PC-3 (cell line): ENCODE measurements at places on chromosomes 12 and 14. TPM values are rescaled to one million over a fixed set of nuclear protein-coding genes. Genes with fewer than 3 reads are reported as not detected.

DNA sequence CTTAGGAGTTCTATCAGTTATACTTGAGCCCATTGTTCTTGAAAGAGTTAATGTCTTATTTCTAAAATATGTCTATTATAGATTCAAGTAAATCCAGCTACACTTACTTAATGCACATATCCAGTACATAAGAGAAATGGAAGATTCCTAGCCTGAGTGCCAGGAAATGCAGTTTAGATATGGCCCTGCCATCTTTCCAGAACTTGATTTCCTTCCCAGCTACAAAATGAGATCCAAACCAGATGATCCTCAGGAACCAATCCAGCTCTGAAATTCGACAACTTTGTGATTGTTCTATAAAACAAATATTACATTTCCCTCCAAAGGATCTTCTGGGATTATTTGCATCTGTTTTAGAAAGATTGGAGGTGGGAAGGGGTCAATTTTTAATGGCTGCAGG lies 317.3 kb upstream of the GARIN6 start:
- H3K27ac ChIP-seq = no peak overlapping the region
- no peaks in the 10 kb centered on the region for H3K4me1 ChIP-seq
- H3K4me3 ChIP-seq = no peak overlapping the region
- H3K27me3 ChIP-seq = peaks cover 6% of the 10 kb centered on the region; the same call in 1 of the 2 replicates
- no peak for DNase-seq

The SLC2A13 gene
- 3.2 and 3.4 TPM in 2 replicates for total RNA-seq

DNA sequence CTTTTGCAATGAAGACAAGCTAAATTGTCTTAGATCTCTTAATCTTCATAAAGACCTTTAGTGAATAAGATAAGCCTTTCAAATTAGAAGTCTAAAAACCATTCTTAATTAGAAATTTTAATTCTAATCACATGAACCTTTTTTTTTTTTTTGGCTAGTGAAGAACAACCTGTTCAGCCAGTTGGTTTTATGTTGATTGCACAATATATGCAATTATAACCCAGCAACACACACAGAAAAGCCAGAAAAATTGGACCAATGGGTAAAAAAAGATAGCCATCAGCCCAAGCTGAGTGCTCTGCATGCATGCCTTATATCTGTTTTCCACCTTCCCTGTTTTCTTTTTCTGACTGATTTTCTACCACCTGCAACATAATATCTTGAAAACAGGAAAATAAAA lies 252.2 kb downstream of the SYT10 start:
- no peak overlapping the region for H3K4me3 ChIP-seq
- H3K4me1 ChIP-seq = peaks cover 4% of the 10 kb centered on the region
- no peak overlapping the region for H3K27ac ChIP-seq

The MRPL42 gene
- total RNA-seq = 69.6 and 119 TPM in 2 replicates

DNA sequence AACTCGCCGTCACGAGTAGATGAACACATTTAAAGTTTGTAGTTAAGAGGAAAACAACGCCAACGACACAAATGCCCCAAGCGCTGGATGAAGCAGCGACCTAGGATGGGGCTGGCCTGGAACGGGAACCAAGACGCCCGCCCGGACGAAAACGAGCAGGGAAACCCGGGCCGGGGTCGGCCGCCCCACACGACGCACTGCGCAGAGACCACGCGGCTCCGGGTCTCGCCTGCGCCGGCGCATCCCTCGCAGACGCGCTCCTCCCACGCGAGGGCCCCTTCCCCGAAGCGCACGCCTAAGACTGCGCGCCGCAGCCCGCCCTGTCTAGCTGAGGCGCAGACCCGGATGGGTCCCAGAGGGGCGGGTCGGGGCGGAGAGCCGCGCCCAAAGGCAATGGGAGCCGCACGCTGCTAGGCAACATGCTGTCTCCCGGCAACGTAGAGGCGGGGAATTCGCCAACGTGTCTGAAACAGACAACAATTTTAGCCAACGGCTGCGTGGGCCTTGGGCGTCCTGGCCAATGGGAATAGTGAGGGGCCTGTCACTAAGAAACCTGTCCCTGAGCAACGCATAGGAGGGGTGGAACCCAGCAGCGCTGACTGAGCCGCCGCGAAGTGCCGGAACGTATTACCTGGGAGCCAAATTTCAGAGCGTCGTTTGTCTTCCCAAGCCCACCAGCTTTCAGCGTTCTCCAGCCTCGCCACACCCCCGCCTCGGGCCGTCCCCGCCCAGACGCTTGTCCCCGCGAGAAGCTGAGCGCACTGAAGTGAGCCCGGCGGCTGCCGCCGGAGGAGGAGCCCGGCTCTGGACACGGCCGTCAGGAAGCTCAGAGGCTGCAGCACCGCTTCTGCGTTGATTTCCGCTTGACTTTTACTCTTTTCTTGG lies 21.0 kb upstream of the CHFR start:
- H3K4me1 ChIP-seq = peaks cover 3% of the 10 kb centered on the region; the same call in 1 of the 2 replicates
- H3K27me3 ChIP-seq = no peaks in the 10 kb centered on the region
- DNase-seq = peak; percentile 100
- peaks cover 9% of the 10 kb centered on the region for H3K36me3 ChIP-seq
- peak overlapping the region; percentile 52 for H3K27ac ChIP-seq

The SLC17A8 gene
- not detected in 2 replicates for total RNA-seq

The ANKRD33 gene
- not detected in 2 replicates for total RNA-seq

DNA sequence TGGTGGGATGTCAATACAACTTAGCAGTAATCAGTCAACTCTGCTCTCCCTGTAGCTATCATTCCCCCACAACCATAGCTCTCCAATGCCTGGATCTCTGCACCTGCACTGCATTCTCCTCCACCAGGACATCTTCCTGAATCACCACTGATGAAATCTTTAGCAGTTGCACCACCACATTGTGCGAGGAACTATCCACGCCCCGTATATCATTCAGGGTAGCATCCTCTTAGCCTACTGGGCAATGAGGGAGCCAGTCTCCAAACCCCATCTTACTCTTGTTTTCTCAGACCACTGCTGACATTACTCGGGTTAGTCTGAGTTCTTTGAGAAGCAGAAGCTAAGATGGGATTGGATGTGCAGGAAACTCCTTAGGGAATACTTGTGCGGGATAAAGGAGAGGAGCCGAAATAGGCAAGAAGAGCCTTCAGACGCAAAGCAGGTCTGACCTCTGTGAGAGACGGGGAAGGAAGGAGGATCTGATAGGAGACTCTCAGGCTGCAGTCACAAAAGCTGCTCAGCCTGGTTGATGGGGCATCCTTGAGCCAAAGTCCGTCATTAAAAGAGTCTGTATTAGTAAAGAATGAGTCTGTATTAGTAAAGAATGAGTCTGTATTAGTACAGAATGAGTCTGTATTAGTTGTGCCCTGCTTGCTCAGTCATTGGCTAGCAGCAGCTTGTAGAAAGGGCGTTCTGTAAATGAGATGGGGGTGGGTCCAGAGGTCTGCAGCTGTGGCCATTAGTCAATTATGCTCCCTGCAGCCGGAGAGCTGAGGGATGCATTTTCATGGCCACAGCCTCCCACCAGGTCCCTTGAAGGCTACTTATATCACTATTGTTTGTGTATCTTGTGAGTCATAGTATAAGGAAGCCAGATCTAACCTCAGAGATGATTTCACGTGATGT lies 49.6 kb upstream of the RASSF3 start:
- peaks cover 21% of the 10 kb centered on the region for H3K4me1 ChIP-seq
- peak; percentile 89 for DNase-seq
- H3K27ac ChIP-seq = peak overlapping the region; percentile 39
- no peaks in the 10 kb centered on the region for H3K27me3 ChIP-seq
- H3K4me3 ChIP-seq = no peak overlapping the region; the same call in 1 of the 2 replicates

The STAC3 gene
- total RNA-seq = 1.4 and 1.8 TPM in 2 replicates

The NTF3 gene
- not detected in 2 replicates for total RNA-seq

- H3K36me3 ChIP-seq = no peaks in the 10 kb centered on the region
- DNase-seq = no peak
Measured at GRCh38 chr14:70265422-70265821, 76.7 kb upstream of the SLC8A3 start.

DNA sequence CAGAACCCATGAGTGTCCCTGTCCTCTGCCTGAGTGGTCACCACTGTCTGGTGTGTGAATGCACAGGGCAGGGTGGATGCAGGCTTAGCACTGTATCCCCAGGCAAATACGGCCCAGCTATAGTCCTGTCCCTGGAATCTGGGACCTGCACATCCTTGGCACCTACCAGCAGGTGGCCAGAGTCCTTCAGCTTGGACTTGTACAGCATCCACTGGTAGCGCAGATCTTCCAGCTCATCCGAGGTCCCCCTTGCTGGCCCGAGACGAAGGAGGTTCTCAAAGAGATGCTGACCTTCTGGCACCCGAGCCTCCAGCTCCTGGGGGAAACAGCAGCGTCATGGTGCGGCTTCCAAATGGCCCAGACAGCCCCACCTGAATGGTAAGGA lies 83.4 kb downstream of the SYNE3 start:
- H3K4me1 ChIP-seq = no peaks in the 10 kb centered on the region
- H3K27ac ChIP-seq = no peak overlapping the region
- no peaks in the 10 kb centered on the region for H3K36me3 ChIP-seq

GRCh38 chr12:74111688-74112360 lies 425.8 kb upstream of the ATXN7L3B start:
- H3K27me3 ChIP-seq = no peaks in the 10 kb centered on the region
- H3K4me3 ChIP-seq = no peak overlapping the region
- no peaks in the 10 kb centered on the region for H3K36me3 ChIP-seq

DNA sequence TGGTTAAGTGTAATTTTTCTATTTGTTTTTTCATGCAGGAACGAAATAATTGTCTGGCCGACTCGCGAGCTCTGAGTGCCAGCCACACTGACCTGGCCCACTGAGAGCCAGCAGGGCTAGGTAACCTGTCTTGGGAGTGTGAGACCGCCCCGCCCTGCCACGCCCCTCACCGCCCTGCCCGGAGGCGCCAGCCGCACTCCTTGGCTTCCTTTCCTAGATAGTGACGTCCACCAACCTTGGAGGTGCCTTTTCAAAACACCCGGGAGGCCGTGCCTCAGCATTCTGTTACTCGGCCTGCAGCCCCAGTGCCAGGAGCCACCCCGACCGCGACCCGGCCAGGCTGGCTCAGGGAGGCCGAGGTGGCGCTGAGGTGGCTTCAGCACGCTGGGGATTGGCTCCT lies 21.7 kb downstream of the XRCC3 start:
- H3K27ac ChIP-seq = peak overlapping the region; percentile 74
- no peak overlapping the region; the same call in 1 of the 2 replicates for H3K4me3 ChIP-seq
- H3K36me3 ChIP-seq = peaks cover 33% of the 10 kb centered on the region; the same call in 1 of the 2 replicates
- H3K27me3 ChIP-seq = no peaks in the 10 kb centered on the region
- DNase-seq = peak; percentile 79

- H3K36me3 ChIP-seq = no peaks in the 10 kb centered on the region
- H3K27ac ChIP-seq = no peak overlapping the region
- peaks cover 17% of the 10 kb centered on the region for H3K4me1 ChIP-seq
Measured at GRCh38 chr12:52258335-52258901, 16.0 kb upstream of the KRT86 start.

DNA sequence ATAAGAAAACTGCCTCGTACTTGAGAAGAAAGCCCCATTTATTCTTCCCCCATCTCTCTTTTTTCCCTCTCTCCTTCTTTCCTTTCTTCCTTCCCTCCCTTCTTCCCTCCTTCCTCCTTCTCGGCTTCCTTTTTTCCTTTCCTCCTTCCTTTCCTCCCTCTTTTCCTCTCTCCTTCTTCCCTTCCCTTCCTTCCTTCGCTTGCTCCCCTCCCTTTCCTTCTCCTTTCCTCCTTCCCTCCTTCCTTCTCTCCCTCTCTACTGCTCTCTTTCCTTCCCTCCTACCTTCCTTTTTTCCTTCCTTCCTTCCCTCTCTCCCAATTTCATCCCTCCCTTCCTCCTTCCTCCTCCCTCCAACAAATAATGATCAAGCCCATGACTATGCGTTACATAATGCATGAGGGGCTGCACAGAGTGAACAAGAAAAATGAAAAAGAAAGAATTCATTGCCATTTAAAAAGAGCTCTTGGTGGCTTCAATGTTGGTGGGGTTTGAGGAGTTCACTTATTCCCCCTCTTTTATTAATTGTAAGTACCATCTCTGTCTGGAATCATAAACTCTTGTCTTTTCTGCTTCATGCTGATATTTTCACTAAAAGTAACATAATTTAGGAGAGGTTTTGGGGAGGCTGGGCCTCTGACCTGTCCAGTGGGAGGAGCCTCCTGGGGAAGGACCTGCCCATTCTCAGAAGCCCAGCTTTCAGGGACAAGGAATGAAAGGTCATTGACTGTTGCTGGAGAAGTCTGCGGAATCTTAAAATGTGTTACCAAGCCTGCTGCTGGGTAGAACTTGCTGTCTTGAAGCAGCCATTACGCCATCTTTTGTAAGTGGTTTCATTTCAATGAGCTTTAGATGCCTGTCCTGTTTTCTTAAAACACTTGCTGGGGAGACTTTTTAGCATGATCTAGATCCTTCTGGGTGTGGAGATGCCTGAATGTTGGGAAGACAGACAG lies 144.3 kb downstream of the CHST11 start:
- H3K27ac ChIP-seq = no peak overlapping the region
- peaks cover 50% of the 10 kb centered on the region for H3K4me1 ChIP-seq
- H3K27me3 ChIP-seq = no peaks in the 10 kb centered on the region
- H3K36me3 ChIP-seq = no peaks in the 10 kb centered on the region
- no peak for DNase-seq

DNA sequence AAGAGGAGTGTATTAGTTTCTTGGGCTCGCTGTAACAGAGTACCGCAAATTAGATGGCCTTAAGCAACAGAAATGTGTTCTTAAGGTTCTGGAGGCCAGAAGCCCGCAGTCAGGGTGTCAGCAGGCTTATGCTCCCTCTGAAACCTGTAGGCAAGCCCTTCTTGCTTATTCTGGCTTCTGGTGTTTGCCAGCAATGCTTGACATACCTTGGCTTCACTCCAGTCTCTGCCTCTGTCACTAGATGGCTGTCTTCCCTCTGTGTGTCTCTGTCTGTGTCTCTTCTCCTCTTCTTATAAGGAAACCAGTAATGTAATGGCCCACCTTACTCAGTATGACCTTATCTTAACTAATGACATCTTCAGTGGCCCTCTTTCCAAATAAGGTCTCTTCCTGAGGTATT lies 85.1 kb downstream of the DERA start:
- no peaks in the 10 kb centered on the region for H3K36me3 ChIP-seq
- no peaks in the 10 kb centered on the region for H3K27me3 ChIP-seq
- H3K27ac ChIP-seq = no peak overlapping the region
- no peaks in the 10 kb centered on the region for H3K4me1 ChIP-seq

The DIO3 gene
- total RNA-seq = 4.9 and 5.8 TPM in 2 replicates

- peaks cover 35% of the 10 kb centered on the region for H3K36me3 ChIP-seq
- H3K27me3 ChIP-seq = no peaks in the 10 kb centered on the region
- H3K27ac ChIP-seq = no peak overlapping the region
- peaks cover 13% of the 10 kb centered on the region for H3K4me1 ChIP-seq
Measured at GRCh38 chr14:65462411-65462810, 49.9 kb downstream of the FUT8 start.

The HOXC10 gene
- total RNA-seq = 0.69 and 2.9 TPM in 2 replicates

The GRIP1 gene
- 2.0 and 8.4 TPM in 2 replicates for total RNA-seq

- no peak overlapping the region for H3K4me3 ChIP-seq
- peaks cover 6% of the 10 kb centered on the region; the same call in 1 of the 2 replicates for H3K4me1 ChIP-seq
- DNase-seq = no peak
- no peaks in the 10 kb centered on the region for H3K36me3 ChIP-seq
- no peak overlapping the region for H3K27ac ChIP-seq
Measured at GRCh38 chr14:61502459-61503093, 181.2 kb downstream of the PRKCH start.

- peak overlapping the region; percentile 78 for H3K27ac ChIP-seq
- no peaks in the 10 kb centered on the region for H3K27me3 ChIP-seq
- peak; percentile 52 for DNase-seq
- peaks cover 42% of the 10 kb centered on the region for H3K4me1 ChIP-seq
- H3K4me3 ChIP-seq = peak overlapping the region; percentile 46; the same call in 1 of the 2 replicates
Measured at GRCh38 chr12:13387101-13387500, 190.6 kb downstream of the EMP1 start.
